Right lobe of liver (tissue), 6 donors: ENCODE measurements at places on chromosomes 1 and 21. TPM values are rescaled to one million over a fixed set of nuclear protein-coding genes. Genes with fewer than 3 reads are reported as not detected.

- H3K36me3 ChIP-seq: no peaks in the 10 kb centered on the region
- no peak overlapping the region for H3K4me3 ChIP-seq
- DNase-seq: no peak
- H3K4me1 ChIP-seq: no peaks in the 10 kb centered on the region
- no peak overlapping the region for H3K27ac ChIP-seq
Observed at GRCh38 chr1:2027961-2028583, 8.9 kb downstream of the GABRD start.

DNA sequence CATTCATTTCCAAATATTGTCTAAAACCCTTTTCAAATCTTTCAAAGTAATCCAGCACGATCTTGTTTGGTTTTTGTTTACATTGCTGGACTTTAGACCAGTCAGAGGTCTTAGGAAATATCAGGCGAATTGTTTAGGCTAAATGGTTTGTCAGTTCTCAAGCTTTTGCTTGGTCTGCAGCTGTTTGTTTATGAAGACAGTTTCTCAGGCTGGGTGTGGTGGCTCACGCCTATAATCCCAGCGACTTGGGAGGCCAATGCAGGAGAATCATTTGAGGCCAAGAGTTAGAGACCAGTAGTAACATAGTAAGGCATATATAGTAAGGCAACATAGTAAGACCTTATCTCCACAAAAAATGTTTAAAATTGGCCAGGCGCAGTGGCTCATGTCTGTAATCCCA lies 77.5 kb downstream of the DNTTIP2 start:
- H3K4me3 ChIP-seq: no peak overlapping the region
- no peak overlapping the region for H3K27ac ChIP-seq
- no peaks in the 10 kb centered on the region for H3K27me3 ChIP-seq
- H3K36me3 ChIP-seq: no peaks in the 10 kb centered on the region

The SIM2 gene
- total RNA-seq: not detected

- H3K4me1 ChIP-seq: peaks cover 27% of the 10 kb centered on the region
- H3K4me3 ChIP-seq: no peak overlapping the region
- no peaks in the 10 kb centered on the region for H3K27me3 ChIP-seq
- no peak overlapping the region for H3K27ac ChIP-seq
- no peak for DNase-seq
Observed at GRCh38 chr21:15135867-15136629, 71.2 kb upstream of the NRIP1 start.

- H3K4me1 ChIP-seq: no peaks in the 10 kb centered on the region
- no peak for DNase-seq
- H3K27ac ChIP-seq: no peak overlapping the region
- no peaks in the 10 kb centered on the region for H3K27me3 ChIP-seq
- no peak overlapping the region for H3K4me3 ChIP-seq
Observed at GRCh38 chr1:5493275-5493674, 498.9 kb downstream of the NPHP4 start.

- H3K4me3 ChIP-seq: peak within 1 kb of the TSS; percentile 51
- H3K36me3 ChIP-seq: no peaks in the 10 kb centered on the region
- peak within 1 kb of the TSS; percentile 24 for H3K27ac ChIP-seq
Observed at GRCh38 chr1:186295980-186296379, 79.1 kb downstream of the TPR start.

- H3K4me1 ChIP-seq: no peaks in the 10 kb centered on the region
- H3K36me3 ChIP-seq: no peaks in the 10 kb centered on the region
- H3K27ac ChIP-seq: no peak overlapping the region
- no peaks in the 10 kb centered on the region for H3K27me3 ChIP-seq
- no peak for DNase-seq
Observed at GRCh38 chr1:214264196-214264595, 16.8 kb upstream of the SMYD2 start.
